ENCODE measurements at places on chromosomes 12 and 14.

DNA sequence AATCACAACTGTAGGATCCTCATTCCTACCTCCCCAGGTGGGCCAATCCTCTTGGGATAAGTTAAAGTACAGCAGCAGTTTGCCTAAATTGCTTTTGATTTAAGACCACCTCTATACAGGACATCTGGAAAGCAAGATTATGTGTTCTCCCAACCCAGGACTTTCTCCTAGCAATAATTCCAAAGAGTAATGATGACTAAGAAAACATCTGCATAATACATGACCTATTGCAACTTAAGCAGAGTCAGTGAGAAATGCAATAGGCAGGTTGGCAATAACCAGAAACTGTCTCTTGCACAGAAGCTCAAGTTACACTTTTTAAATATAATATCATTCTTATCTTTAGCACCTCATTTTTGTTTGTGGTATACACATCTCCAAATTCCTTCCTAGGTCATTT, 275.4 kb downstream of the TRHDE start:
- DNase-seq: no peak

DNA sequence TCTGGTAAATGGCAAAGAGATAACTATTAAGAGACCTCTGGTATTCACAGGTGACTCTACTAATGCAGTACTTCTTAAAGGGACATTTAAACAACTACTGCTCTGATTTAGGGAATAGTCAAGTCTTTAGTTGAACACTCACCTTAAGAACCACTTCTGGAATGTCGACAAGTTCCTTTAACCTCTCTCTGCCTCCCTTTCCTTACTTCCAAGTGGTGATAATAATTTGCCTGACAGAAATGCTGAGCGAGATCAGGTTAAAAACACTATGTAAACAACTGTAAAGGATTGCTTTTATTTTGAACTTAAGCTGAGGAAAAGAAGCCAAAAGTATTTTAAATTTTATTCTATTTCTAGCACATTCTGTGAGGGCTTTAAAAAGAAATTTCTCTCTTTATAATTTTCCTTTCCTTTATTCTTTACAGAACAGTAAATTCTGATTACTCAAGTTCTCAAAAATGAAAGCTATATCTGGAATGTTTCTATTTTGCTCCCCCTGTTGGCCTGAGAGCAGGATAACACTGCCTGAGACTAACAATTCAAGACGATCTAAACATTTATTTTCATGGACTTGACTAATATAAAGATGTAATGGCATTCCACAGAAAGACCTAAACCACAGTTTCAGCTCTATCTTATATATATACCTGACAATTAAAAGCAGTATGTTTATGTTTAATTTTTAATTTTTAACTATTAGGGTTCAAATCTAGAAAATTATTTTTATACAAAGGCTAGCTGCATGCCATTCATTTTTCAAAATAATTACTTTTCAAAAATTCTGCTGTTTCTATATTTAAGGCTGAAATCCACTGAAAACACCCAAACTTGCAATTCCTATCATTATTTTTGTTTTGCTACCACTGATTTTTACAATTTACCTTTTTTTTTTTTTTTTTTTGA, 29.2 kb downstream of the ZCCHC8 start:
- no peak for DNase-seq

GRCh38 chr12:84727961-84728360, 184.6 kb downstream of the SLC6A15 start:
- no peak for DNase-seq

- peak; percentile 40 for DNase-seq
These were observed 6.5 kb upstream of the PRPH start for GRCh38 chr12:49288412-49288853.

GRCh38 chr14:77107228-77107627, 9.2 kb downstream of the CIPC start:
- DNase-seq: no peak

DNA sequence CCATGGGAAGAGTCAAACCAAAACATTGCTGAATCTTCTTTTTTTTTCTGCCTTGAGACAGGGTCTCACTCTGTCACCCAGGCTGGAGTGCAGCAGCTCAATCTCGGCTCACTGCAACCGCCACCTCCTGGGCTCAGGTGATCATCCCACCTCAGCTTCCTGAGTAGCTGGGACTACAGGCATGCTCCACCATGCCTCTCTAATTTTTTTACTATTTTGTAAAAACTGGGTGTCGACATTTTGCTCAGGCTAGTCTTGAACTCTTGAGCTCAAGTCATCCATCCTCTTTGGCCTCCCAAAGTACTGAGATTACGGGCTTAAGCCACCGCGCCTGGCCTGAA, 1.5 kb upstream of the KRT75 start:
- no peak for DNase-seq

GRCh38 chr12:124917135-124917840, 2.8 kb upstream of the UBC start:
- DNase-seq: peak; percentile 71

- no peak for DNase-seq
These were observed 780.7 kb downstream of the FLRT2 start for GRCh38 chr14:86310611-86311010.

DNA sequence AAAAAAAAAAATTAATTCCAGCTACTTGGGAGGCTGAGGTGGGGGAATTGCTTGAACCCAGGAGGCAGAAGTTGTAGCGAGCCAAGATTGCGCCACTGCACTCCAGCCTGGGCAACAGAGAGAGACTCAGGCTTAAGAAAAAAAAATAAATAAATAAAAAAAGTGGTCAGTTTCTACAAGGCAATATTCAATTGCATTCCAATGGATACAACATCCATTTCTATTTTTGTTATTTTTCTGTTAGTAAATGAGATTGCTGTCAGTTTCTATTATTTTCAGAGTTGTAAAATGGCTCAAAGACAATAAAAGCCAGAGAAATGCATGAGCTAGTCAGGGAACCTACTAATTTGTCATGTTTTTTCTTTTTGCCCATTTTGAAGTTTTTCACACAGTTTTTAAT, 119.2 kb downstream of the PDE3A start:
- no peak for DNase-seq

DNA sequence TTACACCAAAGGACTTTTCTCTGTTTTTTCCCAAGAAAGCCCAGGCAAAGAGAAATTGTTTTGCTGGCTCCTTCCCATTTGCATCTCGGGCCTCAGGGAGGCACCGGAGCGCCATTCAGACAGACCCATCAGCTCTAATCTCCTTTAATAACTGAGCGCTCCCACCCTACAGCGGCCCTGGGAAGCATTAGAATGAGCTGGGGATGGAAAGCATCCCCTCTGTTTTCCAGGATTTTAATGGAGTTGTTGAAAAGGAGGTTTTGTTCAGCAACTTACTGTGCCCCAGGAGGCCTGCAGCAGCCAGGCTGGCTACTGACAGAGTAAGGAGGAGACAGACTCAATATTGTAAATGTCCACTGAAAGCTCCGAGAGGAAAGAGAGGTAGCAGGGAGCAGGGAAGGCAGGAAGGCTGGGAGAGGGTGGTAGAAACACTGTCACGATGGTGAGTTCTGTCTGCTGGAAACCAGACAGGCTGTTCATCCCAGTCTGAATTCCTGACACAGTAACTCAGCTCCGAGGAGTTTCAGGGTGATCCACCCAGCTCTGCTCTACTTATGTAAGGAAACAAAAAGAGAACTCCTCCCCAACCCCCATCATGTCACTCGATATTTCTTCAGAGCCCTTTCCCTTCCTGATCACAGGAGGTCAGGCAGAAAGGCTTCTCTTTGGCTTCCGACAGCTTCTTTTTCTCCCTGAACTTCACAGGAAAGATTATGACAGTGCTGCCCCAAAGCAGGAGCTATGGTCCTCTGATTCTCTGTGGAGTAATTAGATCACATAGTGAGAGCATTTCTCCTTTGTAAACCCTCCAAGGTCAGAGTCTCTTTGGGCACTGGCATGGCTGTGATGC, 62.5 kb upstream of the TMEM132D start:
- no peak for DNase-seq

DNA sequence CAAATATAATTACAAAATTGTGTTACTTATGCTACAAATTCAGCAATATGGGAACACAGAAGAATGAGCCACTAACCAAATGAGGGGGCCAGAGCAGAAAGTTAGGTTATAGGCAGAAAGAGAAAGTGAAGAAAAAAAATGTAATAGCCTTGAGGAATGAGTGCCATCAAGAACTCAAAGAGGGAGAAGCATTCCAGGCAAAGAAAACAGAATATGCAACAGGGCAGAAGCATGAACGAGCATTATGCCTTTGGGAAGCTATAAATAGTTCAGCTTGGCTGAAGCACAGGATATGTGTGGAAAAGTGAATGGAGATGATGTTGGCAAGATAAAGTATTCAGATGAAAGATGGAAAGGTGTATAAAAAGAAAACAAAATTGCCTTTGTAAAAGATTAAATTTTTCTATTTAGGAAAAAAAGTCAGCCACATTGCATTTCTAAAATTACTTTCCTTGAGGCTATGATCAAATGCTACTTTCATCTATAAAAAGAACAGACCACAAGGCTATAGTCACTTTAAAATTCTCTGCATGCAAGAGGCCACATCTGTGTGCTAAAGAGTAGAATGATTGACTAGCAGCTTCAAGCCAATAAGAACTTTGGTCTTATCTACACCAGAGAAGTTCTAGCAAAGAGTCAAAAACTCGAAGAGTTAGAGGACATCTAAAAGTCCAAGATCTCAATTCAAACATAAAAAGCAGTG, 193.6 kb upstream of the GARIN6 start:
- DNase-seq: no peak

Measured in stimulated activated CD8-positive, alpha-beta memory T cell treated with anti-CD3 and anti-CD28 coated beads, Interleukin-7, amount 100 ng/mL, for 1 hour (primary cell).